ENCODE measurements at places on chromosomes 12 and 14. TPM values are rescaled to one million over a fixed set of nuclear protein-coding genes. Genes with fewer than 3 reads are reported as not detected.
A peak's percentile ranks its signal among the peaks of the same experiment; 100 is the strongest.

Gene CCDC196
- total RNA-seq = not detected

Gene ERH
- 72.7 TPM for total RNA-seq

Gene CLEC4A
- not detected for total RNA-seq

Gene TROAP
- 1.6 TPM for total RNA-seq

Gene AKAP3
- 1.9 TPM for total RNA-seq

Gene TMBIM4
- 112 TPM for total RNA-seq

Gene RPL6
- total RNA-seq = 2,008 TPM

Gene BCAT1
- total RNA-seq = 29.4 TPM

Gene CCDC60
- total RNA-seq = 0.77 TPM

Gene ACVRL1
- total RNA-seq = 5.7 TPM

Gene RIMBP2
- 3.5 TPM for total RNA-seq

Gene PIK3C2G
- not detected for total RNA-seq

Gene KLRD1
- total RNA-seq = 1.2 TPM

Gene UBC
- 837 TPM for total RNA-seq

DNA sequence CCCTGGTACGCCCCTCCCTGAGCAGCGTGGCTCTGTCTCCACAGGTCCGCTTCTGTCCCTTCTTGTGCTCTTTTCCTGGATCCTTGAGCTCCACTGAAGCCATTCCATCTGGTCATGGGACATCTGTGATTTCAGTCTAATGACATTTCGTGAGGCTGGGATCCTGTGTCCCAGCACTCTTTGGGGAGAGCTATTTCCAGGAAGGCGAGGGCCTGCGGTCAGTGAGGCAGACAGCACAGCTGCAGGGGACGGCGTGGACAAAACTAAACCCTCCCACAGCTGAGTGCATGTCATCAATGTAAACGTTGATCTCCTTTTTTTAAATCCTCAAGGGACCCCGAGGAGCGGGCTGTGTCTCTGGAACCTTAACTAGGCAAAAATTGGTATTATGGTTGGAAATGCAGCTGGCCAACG, 127.7 kb downstream of the DACT1 start:
- DNase-seq = no peak

GRCh38 chr12:33588725-33589405, 149.2 kb upstream of the SYT10 start:
- no peak for DNase-seq

- DNase-seq = no peak
Measured at GRCh38 chr14:23638414-23639047, 2.4 kb downstream of the DHRS2 start.

- no peak for DNase-seq
Measured at GRCh38 chr12:44584625-44585024, 291.5 kb downstream of the NELL2 start.

DNA sequence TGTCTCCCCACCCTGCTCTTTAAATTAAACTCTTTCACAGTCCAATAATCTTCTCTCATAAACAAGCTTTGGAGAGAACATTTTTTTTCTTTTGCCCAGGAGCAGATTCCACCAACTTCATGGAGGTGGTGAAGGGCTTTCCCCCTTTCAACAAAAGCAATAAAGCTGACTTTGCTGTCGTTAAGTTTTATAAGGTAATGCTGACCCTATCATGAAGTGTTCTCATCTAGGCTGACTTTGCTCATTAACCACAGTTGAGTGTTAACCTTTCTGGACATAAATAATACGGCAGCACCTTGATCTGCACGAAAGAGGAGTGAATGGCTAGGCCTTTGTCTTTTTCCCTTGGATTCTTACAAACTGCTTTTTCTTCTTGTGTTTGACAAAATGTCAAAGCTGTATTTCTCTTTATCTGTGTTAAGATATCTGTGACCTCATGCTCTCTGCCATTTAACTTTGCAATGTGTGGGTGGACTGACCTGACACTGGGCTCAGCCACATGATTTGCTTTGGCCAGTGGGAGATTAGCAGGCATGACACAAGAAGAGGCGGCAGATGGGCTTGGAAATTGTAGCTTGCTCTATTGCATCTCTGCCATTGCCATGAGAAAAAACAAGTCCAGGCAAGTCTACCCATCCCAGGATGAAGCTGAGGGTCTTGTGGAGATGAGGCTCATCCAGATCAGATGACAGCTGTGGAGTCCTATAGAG, 470.9 kb upstream of the CCDC196 start:
- no peak for DNase-seq

GRCh38 chr12:53972152-53972702, 699 bp upstream of the HOXC11 start:
- no peak for DNase-seq

DNA sequence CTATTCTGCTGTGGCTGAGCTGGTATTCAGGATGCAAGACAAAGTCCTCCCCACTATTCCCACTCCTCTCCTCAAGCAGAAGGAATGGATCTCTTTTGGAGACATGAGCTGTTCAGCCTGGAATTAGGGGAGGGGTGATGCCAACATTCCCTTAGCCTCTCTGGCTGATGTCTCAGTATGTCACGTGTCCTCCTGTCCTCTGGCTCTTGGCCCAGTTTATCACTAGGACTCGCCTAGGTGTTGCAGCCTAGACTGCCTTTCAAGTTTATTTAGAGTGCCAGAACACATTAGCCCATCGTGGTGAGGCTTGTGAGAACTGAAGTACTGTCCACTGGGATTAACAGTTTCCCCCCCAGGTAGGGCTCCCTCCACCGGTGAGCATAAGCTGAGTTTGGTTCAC, 239.9 kb upstream of the MIS18BP1 start:
- no peak for DNase-seq

DNA sequence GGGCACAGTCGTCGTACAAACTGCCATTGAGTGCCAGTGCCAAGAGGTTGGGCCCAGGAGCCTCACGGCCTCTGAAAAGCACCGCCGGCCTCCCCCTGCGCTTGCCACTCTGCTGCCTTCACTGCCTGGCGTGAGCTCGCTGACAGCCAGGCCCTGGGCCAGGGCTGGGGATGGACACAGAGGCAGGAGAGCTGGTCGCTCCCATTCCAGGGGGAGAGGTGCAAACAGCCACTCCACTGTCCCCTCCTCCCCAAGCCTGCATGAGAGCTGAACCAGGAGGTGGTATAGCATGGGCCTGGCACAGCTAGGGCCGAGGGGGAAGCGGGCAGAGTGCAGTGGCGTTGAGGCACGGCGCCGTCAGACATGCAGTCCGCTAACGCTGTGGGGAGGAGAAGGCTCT, 4.6 kb downstream of the ADSS1 start:
- no peak for DNase-seq

DNA sequence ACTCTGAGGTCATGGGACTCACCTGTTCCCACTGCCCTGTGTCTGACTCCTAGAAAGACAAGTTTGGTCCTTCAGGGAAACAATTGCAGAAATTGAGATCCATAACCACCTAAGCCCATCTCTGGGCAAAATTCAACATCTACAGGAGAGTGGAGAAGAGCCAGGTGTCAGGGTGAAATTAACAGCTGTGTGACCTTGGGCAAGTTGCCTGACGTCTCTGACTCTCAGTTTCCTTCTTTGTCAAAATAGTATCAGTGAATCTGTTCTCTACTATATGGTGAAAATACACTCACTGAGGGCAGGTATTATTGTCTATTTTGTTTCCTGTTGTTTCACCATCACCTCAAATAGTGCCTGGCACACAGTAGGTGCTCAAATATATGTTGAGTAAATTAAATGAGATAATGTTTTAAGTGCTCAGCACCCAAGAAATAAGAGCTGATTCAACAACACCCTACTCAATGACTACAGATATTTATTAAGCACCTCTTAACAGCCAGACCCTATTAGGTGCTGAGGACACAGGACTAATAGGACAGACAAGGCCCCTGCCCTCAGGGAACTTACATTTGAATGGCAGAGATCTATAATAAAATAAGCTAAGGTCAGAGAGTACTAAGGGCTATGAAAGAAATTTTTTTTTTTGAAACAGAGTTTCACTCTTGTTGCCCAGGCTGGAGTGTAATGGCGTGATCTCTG, 14.2 kb upstream of the IFT81 start:
- no peak for DNase-seq

- no peak for DNase-seq
Measured at GRCh38 chr14:99191395-99192027, 80.5 kb downstream of the BCL11B start.

GRCh38 chr12:50400104-50400637, 514 bp upstream of the LARP4 start:
- no peak for DNase-seq

GRCh38 chr12:120536064-120536791, 2.1 kb downstream of the RNF10 start:
- no peak for DNase-seq

- DNase-seq = no peak
Measured at GRCh38 chr12:16030744-16031143, 119.6 kb downstream of the DERA start.

- no peak for DNase-seq
Measured at GRCh38 chr12:42039176-42039575, 105.5 kb downstream of the GXYLT1 start.

GRCh38 chr14:54366736-54367735, 29.8 kb upstream of the CDKN3 start:
- peak; percentile 23 for DNase-seq

- peak; percentile 96 for DNase-seq
Measured at GRCh38 chr12:51083126-51083833, at the start of gene CSRNP2. Gene CSRNP2 (minus strand): TSS chr12:51083596. CDS start chr12:51076561, 7,035 bp downstream.

DNA sequence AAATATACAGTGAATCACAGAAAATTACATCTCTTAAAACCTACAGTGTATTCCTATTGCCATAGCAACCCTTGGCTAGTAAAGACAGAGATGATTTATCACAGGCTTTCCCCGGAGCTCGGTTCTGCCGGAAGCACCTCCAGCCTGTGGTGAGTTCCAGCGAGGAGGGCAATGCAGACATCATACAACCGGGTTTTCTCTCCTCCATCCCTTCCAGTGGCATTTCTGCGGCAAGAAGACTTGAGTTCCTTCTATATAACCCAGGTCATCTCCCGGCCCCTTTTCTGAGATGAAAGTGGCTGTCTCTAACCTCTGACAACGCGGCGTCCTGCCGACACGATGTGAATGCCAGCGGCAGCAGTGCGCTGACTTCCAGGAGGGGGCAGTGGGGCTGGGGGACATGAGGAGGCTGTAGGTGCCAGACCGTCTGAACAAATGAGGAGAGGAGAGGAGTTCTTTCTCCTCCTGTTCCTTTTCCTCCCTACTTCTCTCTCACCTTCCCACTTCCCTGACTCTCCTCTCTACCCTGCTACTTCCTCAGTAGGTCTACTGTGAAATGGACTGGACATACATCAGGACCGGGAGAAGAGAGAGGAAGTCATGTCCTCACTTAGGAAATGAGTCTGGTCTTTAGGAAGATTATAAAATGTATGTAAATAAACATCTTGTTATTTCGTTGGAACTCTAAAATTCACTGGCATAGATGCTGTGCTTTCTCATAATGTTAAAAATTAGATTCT, 68.6 kb upstream of the MAX start:
- DNase-seq = peak; percentile 13

DNA sequence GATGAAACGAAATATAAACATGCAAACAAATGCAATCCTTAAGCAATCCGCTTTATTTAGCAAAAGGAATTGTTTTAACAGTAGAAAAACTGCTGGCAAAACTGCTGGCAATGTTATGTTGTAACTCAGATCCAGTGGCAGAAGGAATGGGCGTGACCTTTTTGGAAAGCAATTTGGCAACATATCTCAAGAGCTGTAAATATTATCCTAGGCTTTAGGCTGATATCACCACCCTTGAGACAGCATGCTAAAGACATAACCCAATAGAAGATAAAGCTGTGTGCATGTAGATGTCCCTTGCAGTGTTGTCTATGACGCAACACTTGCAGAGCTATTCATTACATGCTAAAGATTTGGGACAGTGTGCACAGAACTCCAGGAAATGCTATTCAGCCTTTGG, 138.5 kb downstream of the DICER1 start:
- DNase-seq = no peak

DNA sequence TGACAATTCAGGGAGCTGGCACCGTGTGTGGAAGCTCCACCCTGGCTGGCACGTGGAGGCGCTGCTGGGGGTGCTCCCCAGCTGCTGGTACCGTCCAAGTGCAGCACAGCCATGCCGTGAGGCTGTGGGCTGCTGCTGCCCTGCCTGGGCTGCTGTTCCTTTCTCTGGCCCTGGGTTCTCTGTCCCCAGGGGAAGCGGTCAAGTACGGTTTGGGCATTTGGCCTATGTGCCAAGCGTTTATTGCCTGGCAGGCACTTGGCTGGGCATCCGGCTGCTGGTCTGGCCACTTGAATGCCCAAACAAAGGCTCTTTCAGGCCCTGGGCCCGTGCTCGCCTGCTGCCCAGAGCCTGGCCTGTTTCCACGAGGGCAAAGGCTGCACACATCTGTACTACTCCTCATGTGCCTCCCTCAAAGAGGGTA, 39.6 kb downstream of the RHOF start:
- no peak for DNase-seq

DNA sequence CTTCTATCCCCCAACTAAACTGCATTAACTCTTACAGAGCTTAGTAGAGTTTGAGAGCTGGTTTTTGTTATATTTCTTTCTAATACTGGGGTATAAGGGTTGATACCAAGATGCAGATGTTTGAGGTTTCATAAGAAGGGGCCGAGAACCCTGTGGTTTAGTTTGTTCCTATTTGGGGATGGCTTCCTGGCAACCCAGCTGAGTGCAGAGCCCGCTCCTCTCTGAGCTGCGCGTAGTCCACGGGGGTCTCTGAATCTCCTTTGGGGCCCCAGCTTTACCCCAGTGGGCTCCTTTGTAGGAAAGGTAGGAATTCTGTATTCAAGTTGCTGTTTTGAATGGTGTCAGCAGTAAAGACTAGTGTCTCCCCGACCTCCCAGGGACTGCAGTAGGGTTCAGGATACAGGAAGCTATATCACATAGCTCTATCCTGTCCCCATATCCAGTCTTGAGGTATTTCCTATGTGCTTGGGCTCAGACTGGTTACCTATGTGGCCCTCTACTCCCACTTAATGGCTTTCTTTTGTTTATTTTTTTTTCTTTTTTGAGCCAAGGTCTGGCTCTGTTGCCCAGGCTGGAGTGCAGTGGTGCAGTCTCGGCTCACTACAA, 25.4 kb downstream of the PLXNC1 start:
- DNase-seq = no peak

DNA sequence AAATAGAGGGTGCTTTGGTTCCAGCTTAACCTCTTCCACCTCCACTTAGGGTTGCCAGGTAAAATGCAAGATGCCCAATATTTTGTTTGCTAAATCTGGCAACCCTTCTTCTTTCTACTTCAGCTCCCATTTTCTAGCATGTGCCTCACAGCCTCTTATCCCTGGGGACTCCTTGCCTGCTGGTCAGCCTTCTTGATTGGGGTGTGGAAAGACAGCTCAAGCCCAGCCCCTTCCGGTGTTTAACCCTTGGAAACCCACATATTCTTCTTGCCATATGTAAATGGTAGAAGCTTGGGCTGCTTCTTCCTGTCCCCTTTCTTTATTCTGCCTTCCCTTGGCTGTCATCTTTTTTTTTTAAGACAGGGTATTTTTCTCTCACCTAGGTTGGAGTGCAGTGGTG, 5.7 kb downstream of the SPIC start:
- no peak for DNase-seq

- DNase-seq = no peak
Measured at GRCh38 chr12:103012884-103013283, 55.4 kb downstream of the ASCL1 start.

DNA sequence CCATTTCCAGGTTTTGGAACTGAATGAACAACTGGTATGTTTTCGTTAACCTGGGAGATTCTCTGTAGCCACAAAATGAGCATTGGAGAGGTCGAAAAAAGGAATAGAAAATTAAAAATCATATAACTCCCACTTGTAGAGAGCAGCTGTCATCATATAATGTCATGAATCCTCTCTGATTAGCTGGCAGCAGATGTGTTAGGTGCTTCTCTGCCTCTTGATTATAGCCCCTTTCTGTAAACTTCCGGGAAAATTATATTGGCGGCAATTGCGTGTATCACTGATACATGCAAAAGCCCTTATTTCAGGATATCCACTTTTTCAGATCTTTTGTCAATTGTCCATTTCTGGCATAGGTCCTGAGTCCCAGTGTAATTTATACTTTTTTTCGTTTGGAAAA, 31.7 kb downstream of the FGD4 start:
- DNase-seq = no peak

Measured in ovary (tissue), 10 donors.